ENCODE measurements at places on chromosomes 2 and 18.

DNA sequence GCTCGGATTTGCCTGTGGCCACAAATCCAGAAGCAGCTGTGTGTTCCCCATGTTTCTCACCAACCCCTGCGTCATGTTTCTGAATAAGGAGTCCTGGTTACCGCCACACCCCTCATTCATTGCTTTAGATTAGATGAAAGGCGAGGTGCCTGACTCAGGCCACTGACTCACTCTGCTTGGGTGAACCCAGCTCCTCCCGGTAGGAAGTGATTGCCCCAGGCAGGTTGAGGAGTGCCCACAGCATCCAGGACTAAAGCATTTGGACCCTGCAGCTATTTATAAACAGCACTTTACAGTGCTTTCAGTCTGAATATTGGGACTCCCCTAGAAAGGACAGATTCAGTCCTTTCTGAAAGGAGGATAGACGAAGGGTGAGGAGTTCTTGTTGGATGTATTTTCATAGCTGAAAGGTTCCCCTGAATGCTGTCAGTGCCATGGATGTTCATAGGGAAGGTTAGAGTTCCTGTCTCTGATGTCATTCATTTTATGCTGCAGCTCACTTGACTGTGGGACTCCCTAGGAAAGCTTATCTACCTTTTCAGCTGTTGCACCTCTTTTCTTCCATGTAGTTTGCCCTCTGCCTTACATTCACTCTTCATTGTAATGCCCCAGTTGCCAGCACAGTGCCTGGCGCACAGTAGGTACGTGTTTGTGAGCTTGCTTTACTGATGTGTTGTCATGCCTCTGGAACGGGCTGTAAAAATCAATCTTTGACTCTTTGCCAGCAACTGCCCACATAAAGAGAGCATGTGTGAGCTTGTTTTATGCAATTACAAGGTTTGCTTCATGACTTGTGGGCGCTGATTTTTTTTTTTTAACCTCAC is 14.9 kb downstream of the ITGA6 start:
- no peak for DNase-seq

- DNase-seq = no peak
Observed at GRCh38 chr2:71801556-71801955, 346.1 kb downstream of the CYP26B1 start.

DNA sequence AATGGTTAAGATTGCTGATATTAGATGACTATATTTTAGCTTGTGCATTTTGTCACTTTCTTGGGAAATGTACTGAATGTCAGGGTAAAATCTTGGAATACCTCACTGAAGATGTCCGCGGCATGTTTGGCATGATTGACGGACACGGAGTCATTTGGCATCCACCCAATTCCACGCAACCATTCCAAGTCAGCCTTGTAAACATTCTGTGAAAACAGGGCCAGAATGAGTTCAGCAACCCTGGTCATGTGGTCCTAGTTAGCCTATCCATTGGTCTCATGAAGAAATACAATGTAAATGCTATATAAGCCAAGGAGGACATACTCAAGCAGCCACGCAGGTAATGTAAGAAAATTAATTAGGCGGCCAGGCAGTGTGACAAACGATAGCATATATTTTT is 159.5 kb downstream of the RIF1 start:
- DNase-seq = no peak

DNA sequence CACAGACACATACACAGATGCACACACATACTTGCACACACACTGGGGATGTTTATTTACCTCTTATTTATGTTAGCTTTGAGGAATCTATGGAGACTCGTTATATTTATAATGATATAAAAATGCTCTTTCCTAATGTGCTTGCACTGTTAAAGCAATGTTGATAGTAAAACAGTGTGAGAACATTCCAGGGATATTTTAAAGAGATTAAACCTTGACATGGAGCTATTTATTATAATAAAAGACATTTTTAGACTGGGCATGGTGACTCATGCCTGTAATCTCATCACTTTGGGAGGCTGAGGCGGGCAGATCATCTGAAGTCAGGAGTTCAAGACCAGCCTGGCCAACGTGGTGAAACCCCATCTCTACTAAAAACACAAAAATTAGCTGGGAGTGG is 557.3 kb upstream of the ZNF804A start:
- DNase-seq = no peak

DNA sequence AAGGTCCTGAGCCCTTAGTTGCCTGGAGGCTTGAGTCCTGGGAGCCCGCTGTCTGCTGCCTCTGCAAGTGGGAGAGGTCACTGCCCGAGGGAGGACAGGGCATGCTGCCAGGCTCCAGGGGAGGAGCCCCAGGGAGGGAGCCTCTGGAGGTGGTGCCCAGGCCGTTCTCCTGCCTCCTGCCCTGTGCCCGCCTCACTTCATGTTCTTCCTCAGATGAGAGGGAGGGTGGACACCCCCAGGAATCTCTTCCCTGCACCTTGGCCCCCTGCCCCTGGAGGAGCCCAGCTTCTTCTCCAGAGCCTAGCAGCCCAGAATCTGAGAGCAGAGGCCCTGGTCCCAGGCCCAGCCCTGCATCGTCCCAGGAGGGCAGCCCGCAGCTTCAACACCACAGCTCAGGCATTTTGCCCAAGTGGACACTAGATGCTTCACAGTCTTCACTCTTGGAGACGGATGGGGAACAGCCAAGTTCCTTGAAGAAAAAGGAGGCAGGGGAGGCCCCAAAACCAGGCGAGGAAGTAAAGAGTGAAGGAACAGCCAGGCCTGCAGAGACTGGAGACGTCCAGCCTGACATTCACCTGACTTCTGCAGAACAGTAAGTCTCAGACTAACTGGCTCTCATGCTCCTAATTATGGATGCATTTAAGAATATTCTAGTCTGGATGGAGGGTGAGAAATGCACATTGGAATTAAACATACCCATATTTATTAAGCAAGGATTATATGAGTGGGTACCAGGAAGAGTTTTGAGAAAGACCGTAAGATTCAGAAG is 12.1 kb downstream of the PSD4 start:
- no peak for DNase-seq

- no peak for DNase-seq
Observed at GRCh38 chr2:71339685-71340084, 8.1 kb downstream of the ZNF638 start.

GRCh38 chr18:34993289-34993688 is 47.9 kb upstream of the MAPRE2 start:
- DNase-seq = no peak

DNA sequence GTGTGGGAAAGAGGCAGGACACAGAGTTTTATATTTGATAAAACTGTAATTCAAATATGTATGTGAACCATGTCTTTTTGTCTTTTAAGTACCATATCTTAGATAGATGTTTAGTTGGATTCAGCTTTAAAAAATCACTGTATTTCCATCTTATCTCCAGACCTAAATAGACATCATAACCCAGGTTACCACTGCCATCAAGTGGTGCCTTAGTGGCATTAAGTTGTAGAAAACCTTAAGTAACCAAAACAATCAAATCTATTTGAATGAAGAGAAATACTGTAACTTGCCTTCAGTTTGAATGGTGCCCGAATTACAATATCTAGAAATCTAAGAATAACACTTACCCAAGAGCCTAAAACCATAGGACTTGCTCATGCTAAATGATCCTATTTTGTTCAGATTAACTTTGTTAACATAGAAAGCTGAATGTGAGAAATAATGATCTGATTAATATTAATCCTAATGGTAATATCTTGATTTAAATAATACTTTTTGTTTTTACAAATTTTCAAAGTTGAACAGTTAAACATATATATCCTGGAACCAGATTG is 92.5 kb upstream of the MAP2 start:
- peak; percentile 76 for DNase-seq

GRCh38 chr2:120005834-120006521 is 6.9 kb upstream of the EPB41L5 start:
- no peak for DNase-seq

DNA sequence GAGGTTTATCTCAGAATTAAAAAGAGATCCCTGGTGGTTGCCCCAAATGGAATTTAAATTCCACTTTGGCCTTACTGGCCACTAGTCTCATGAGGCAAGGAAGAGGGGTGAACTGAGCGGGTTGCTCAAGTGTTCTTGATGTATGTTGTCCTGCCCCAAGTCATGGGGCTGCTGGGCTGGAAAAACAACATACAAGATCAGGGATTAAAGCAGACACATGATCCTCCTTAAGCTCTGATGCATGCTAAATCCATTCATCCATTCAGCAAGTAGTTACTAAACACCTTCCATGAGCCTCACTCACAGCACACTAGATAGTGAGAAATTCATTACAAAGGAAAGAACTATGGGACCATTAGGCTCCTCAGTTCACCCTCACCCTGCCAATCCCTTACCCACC is 196.3 kb downstream of the MREG start:
- no peak for DNase-seq

DNA sequence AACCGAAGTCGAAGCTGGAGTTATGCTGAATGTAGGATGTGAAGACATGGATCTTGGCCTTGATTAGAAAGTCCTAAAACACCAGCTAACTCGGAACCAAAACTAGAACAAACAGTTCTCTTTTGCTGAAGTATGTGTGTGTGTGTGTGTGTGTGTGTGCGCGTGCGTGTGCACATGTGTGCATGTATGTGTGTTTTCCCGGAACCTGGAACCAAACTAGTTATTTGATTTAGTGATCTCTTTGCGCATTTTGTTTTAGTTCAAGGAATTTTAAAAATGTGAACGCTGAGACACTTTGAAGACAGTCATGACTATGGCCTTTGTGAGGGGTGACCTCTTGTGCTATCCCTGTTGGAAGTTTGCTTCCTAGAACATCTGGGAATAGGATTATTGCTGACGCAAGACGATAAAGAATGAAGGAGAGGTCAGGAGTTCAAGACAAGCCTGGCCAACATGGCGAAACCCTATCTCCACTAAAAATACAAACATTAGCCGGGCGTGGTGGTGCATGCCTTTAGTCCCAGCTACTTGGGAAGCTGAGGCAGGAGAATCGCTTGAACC is 23.8 kb downstream of the FHL2 start:
- DNase-seq = no peak

DNA sequence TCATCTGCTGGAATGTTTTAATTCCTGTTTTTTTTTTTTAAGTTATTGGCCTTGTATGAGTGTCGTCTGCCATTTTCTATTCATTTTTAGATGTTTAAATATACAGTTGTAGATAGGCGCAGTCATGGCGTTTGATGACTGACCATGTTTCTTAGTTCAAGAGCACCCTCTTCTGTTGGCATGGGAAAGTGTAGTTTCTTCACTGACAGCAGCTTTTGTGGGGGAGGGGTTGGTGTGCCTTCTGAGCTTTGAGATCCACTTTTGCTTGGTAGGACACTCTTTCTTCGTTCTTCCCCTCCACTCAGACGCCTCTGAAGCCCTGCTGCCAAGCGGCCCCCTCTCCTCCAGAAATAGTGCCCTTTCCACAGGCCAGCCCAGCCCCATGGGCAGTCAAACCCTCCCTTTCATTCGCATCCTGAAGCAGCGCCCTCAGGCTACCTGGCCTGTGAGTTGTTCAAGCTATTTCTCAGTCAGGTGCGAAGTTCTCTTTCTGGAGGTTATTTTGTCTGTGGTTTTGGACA is 492.0 kb downstream of the TNS1 start:
- peak; percentile 82 for DNase-seq

GRCh38 chr2:9276901-9277451 is 70.4 kb downstream of the ASAP2 start:
- DNase-seq = no peak

DNA sequence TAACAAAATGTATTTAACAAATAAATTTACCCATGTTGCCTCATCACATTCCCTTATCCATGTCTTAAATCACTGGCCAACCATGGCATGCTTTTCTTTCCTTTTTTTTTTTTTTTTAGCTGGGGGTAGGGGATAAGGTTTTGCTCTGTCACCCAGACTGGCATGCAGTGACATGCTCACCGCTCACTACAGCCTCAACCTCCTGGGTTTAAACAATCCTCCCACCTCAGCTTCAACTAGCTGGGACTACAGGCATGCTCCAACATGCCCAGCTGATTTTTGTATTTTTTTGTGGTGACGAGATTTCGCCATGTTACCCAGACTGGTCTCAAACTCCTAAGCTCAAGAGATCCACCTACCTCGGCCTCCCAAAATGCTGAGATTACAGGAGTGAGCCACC is 266.4 kb downstream of the THSD7B start:
- DNase-seq = no peak

GRCh38 chr18:59537579-59537978 is 159.6 kb downstream of the CCBE1 start:
- DNase-seq = no peak

GRCh38 chr2:10826625-10827024 is 14.0 kb upstream of the PDIA6 start:
- DNase-seq = no peak

GRCh38 chr2:7373156-7373555 is 455.9 kb downstream of the RNF144A start:
- DNase-seq = no peak

GRCh38 chr2:53777134-53777533 is 9.5 kb downstream of the CHAC2 start:
- DNase-seq = no peak

DNA sequence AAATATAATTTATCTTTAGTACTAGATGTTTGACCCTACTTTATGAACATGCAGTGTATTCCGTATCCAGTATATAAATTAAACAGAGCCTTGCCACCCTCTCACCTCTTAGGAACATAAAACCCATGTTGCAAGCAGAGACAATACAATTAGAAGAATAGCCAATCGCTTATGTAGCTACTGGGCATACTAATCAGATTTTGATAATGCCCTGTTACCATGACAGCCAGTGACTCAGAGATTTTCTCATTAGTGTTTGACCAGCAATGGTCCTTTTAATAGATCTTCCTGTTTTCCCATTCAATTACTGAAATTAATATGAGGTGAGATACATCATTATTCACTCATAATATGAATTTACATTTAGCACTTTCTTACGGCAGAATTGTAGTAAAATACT is 547.3 kb upstream of the VWC2L start:
- no peak for DNase-seq

- no peak for DNase-seq
Observed at GRCh38 chr18:23337599-23338444, 115.3 kb upstream of the RIOK3 start.

GRCh38 chr2:151823651-151824050 is 4.6 kb downstream of the ARL5A start:
- no peak for DNase-seq

DNA sequence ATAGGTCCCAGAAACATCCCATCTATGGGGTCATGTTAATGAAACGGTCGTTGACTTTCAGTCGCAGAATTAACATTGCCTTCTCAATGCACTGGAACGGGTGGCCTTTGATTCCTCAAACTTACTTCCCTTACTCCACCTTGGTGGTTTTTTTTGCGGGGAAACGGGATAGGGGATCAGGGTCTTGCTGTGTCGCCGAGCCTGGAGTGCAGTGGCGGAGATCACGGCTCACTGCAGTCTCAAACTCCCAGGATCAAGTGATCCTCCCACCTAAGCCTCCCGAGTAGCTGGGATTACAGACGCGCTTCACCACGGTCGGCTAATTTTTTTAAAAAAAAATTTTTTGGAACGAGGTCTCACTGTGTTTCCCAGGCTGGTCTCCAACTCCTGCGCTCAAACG is 754 bp downstream of the ATG16L1 start:
- peak; percentile 1 for DNase-seq

- DNase-seq = peak; percentile 11
Observed at GRCh38 chr2:60882971-60883753, 1.8 kb downstream of the REL start.
